ENCODE measurements at places on chromosomes 12 and 14.

GRCh38 chr12:12156116-12156515, 85.4 kb downstream of the BCL2L14 start:
- DNase-seq: no peak

- no peak for DNase-seq
These were observed 149.7 kb upstream of the SLC16A7 start for GRCh38 chr12:59446116-59446515.

GRCh38 chr12:40001406-40001805, 104.5 kb downstream of the SLC2A13 start:
- DNase-seq: no peak

DNA sequence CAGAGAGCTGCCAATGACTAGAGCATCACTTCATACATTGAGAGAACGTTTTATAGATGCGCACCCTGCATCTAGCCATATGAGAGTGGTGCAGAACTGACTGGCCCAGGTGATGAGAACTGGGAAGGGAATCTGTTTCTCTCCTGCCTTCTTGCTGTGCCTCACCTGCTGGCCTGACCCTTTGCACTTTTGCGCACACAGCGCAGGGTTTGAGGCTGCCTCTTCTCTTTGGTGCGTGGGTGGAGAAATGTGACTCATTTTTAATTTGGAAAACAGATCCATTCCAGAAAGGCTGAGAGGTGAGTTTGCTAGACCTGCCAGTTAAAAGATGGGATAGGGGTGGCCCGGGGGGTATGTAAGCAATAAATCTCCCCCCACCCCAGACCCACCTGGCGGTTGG, 453 bp upstream of the ESRRB start:
- no peak for DNase-seq

- no peak for DNase-seq
These were observed 3.7 kb upstream of the PRDM4 start for GRCh38 chr12:107764626-107765025.

- DNase-seq: peak; percentile 83
These were observed 99.2 kb downstream of the SCARB1 start for GRCh38 chr12:124764451-124764850.

DNA sequence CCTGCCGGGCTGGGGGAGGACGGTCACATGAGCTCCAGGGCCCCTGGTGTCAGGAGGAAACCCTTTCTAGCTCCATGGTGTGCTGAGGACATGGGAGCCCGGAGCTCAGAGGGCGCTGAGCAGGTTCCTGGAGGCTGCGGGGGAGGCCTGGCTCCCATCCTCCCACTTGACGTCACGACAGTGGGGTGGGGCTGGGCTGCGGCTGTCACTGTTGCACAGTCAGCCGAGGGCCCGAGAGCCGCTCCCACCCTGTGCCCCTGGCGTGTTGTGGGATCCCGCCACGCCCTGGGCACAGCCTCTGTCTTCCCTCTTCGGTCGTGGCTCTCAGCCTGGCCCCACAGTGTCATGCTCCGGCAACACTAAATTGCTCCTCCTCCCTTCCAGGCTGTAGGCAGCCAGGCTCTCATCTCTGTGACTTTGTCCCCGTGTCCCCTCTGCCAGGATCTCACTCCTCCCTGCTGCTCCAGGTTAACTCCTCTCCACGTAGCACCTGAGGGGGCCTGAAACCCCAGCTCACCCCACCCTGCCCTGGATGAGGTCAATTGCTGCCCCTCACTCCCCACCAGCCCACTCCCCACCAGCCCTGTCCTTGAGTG, 33.0 kb downstream of the BEGAIN start:
- peak; percentile 8 for DNase-seq

DNA sequence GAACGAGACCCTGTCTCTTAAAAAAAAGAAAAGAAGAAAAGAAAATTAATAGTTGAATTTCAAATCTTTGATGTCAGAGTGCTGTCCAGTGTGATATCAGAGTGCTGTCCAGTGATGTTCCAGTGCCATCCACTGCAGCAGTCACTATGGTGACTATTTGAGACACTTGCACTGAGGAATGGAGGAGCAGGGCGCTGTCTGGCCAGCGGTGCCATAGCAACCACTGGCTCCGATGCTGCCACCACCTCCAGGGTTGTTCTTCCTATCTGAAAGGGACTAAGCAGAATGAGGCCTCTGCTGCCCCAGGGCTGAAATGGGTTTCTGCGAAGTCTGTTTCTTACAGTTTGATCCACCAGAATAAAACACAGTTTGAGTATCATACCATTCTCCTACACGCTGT, 272.9 kb downstream of the NUAK1 start:
- DNase-seq: no peak

DNA sequence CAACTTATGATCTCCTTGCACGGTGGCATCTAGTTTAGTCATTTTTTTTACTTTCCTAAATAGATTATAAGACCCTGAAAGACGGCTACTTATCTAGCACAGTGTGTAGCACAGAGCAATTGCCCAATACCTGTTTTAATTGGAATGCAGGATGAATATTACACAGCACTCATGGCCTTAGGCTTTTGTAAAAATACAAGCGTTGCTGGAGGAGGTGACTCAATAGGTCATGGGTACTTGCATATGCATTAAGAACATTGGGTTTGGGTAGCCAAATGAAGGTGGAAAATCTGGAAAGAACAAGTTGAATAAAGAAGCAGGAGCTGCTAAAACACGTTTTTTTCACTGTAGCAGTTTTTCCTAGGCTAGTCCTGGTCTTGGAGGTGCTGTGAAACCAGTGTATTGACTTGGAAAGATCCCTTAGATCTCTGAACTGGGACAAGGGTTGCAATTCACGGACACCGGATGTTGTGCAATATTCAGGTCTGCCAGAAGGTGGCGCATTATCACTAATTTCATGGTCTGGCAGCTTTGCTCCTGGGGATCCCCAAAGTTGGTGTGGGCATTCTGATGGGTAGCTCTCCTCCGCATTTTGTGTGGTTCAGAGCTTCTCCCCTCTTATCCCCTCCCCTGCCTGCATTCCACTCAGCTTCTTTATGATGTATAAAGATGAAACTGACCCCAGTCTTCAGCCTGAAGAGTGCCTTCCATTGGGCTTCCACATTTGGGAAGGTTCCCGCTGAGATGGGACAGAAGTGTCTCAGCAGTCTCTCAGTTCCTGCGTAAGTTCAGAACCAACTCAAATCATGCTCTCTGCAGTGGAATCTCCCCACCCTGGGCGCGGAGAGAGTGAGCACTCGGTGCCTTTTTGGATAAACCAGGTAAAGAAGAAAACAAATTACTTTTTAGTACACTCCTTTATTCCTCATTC, 278.3 kb downstream of the NRXN3 start:
- peak; percentile 31 for DNase-seq

DNA sequence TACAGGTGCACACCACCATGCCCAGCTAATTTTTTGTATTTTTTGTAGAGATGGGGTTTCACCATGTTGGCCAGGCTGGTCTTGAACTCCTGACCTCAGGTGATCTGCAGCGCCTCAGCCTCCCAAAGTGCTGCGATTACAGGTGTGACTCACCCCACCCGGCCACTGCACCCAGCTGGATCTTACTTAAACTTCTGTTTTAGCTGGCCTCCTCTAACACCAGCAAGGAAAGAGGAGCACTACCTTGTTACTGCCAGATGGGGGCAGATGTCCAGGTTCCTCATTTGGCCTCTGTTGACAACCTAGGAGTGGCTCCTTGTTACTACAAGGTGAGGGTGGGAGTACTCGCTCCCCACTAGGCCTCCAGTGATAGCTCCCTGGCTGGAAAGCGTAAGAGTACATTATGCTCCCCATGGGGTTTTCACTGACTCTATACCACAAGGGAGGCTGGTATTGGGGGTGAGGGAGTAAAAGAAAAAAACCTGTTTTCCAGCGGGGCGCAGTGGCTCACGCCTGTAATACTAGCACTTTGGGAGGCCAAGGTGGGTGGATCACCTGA, 13.2 kb upstream of the ARF6 start:
- DNase-seq: peak; percentile 59

- DNase-seq: no peak
These were observed 175.8 kb downstream of the RPAP3 start for GRCh38 chr12:47530050-47530449.
